ENCODE measurements at places on chromosomes 4 and X.

- no peak for DNase-seq
Measured at GRCh38 chr4:71255976-71256375, 82.8 kb upstream of the SLC4A4 start.

DNA sequence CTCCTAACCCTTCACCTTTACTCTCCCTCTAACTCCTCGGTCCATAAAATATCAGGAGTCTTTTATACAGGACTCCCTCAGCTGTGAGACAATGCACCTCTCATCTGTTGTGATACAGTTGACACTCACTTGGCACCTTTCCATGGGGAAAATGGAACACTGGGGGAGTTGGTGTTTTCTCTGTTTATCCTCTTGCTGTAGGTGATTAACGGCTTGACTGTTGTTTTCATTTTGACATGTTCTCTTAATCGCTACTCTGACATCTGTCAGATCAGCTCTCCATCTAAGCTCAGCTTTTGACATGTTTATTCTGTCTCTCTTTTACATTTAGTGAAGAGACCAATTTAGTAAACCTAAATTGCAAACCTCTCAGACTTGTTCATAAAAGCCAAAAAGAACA lies 604.8 kb downstream of the TRAM1L1 start:
- peak; percentile 12 for DNase-seq

DNA sequence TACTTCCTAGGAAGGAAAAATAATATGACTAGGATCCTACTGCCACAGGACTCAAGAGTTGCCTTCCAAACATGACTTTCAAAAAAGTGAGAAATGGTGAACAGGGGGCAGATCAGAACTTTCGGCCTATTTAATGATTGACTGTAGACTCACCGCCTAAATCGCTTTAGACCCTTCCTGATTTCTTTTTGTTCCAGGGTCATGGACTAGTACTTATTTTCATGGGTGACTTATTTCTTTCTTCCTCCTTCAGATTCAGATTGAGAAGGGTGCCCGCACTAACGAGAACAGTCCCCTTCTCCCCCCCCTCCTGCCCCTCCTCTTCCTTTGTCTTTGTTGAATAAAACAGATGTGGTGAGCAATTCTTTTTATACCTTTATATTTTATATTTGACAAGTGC lies 48.0 kb upstream of the KLHL8 start:
- DNase-seq, result no peak

DNA sequence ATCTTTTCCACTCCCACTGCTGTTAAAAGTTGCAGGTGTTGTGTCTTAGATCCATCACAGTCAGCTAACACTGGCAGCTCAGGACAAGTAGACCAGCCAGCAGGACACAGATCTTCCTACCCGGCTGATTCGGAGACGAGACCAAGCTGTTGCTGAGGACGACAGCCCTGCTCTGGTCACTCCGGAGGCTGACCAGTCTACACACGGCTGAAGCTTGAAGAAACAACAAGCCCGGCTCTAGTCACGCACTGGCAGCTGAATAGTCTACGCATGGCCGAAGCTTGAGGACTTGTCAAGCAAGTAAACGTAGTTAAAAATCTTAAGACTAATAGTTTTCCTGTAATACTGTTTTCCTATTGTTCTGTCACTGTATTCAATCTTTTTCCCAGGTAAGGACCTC lies 1.8 kb downstream of the ACOX3 start:
- DNase-seq, result no peak

GRCh38 chrX:43386875-43387274 lies 269.2 kb upstream of the MAOA start:
- DNase-seq, result no peak

GRCh38 chr4:13325744-13326143 lies 158.4 kb downstream of the RAB28 start:
- no peak for DNase-seq

- no peak for DNase-seq
Measured at GRCh38 chrX:111259559-111259958, 10.7 kb downstream of the CAPN6 start.

DNA sequence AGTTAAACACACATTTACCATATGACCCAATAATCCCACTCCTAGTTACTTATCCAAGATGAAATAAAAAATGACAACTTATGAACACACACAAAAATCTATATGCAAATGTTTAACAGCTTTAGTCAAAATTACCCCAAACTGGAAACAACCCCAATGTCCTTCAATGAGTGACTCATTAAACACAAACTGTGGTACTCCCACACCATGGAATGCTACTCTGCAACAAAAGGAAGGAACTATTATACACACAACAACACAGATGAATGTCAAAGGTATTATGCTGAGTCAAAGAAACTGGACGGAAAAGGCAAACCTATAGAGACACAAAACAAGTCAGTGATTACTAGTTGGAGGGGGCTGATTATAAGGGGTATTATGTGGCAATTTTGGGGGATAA lies 40.5 kb downstream of the MED14 start:
- DNase-seq, result no peak

GRCh38 chr4:7733801-7734650 lies 205.6 kb downstream of the AFAP1 start:
- DNase-seq, result no peak

GRCh38 chr4:67749286-67749685 lies 4.9 kb downstream of the GNRHR start:
- DNase-seq, result no peak

GRCh38 chr4:169094656-169095231 lies 84.7 kb upstream of the CBR4 start:
- DNase-seq, result no peak

DNA sequence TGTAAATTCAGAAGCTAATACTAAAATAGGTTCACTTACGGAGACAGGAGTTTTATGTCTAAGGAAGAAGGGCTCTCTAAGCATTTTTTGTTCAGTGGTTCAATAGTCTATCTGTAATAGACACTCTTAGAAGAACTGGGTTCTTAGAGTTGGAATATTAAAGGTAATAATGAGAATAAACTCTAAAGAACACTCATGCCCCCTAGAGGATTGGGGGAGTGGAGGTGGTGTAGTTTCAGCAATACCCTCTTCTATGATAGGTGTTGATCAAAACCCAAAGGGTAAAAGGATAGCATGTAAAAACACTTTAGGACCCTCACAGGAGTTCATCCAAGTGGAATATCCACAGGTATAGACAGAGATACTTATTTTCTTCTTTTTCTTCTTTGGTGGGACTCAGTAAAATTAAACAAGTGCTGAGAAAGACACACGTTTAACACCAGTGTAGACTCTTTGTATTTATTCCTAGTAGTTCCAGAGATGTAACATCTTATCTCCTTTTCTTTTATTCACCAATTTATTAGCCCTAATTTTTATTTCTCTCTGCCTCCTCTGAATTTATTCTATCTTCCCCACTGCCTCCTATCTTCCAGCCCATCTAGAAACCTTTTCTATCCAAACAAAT lies 25.7 kb upstream of the MND1 start:
- DNase-seq, result peak; percentile 74

- DNase-seq, result peak; percentile 71
Measured at GRCh38 chr4:85779165-85779564, 304.2 kb downstream of the ARHGAP24 start.

All from tongue (tissue), 3 donors.